ENCODE measurements at places on chromosomes 1 and 21.

- DNase-seq, result no peak
Measured at GRCh38 chr1:162297208-162297607, 79.4 kb downstream of the SPATA46 start.

DNA sequence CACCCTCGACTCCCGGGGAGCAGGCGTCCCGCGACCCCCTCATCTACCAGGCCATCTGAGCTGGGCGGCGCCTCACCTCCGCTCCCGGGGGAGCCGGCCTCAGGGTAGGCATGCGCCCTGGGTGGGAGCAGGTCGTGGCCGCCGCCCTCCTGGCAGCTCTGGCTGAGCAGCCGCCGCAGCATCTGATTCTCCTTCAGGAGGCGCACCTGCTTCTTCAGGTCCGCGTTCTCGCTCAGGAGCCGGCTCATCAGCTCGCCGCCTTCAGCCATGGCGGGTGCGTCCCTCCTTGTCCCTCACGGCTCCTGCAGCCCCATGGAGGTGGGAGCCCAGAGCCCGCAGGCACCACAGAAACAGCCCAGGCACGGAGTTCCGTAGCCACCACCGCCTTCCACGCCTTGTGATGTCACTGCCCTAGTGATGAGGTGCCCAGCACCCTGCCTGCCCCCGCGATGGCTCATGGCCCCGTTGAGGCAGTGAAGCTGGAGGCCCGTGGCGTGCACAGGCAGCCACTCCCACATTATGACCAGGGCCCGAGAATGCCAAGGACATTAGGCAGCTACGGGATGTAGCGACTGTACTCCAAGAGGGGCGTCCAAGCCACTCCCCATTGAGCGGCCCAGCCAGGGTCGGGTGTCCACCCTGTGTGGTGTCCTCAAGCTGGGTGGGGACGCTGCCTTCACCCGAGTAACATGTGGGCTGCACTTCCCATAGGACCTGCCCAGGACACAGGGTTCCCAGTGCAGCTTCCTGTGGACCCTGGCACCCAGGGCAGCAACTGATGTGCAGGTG lies 1.5 kb downstream of the SPATC1L start:
- DNase-seq, result no peak

GRCh38 chr21:15455819-15456462 lies 273.8 kb upstream of the USP25 start:
- no peak for DNase-seq

DNA sequence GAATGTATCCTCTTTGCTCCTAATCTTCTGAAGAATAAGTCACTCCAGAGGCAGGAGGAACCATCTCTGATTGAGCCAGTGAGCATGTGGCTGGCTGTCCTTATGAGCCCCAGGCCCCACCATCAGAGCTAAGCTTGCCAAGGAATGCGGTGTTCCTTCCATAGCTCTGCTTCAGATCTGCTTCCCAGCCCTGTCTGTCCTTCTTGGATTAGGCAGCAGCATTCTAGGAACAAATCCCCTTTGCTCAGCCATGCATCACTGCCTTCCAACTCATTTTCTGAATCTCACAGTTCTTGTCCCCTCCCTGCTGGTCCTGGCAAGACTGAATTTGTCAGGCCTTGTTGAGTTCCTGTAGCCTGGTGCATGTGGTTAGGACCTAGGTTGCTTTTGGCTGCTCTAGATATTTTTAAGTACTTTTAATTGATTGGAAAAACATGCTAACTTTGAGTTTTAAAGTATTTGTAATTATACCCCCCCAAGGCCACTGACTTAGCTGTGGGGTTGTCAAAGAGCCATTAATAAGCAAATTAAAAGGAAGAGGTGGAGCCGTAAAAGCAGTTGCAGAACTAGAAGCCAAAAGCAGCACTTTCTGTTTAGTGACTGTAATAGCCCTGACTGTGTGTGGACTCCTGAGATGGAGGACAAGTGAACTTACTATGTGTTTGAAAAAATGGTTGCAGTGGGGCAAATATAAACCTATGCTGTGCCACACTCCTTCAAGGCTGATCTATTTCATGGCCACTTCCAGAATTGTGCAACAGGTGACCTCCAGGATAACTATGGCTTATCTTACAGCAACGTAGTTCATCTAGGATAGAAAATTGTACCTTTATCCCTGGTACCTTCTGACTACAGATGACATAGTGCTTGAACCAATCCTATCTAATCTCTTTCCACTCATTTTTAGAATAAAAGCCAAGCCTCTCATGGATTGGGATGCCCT lies 61.3 kb upstream of the BACH1 start:
- DNase-seq, result no peak

- no peak for DNase-seq
Measured at GRCh38 chr1:31214316-31215064, 25.2 kb downstream of the NKAIN1 start.

DNA sequence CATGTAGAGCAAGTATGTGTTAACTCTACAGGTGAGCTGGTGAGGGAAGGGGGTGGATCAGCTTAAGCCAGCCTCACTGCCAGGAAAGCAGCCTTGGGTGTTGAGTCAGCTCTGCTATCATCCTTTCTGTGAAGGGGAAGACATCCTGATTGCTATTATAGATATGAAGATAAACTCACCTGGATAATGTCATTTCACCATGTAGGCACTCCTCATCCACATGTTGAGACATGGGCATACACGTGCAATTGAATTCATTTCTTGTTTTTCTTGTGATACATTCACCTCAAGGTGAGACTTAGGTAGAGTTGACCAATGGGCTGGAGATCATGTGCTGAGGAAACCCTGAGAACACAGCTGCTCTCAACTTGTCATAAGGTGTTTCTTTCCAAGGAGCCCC lies 136.9 kb downstream of the CACNA1E start:
- no peak for DNase-seq

- no peak for DNase-seq
Measured at GRCh38 chr1:32897082-32898049, 3.8 kb downstream of the TMEM54 start.

- no peak for DNase-seq
Measured at GRCh38 chr1:215226757-215227156, 144.2 kb downstream of the KCNK2 start.

- no peak for DNase-seq
Measured at GRCh38 chr1:90728502-90729287, 11.6 kb upstream of the BARHL2 start.

- DNase-seq, result no peak
Measured at GRCh38 chr1:43770111-43770510, 62.8 kb downstream of the ST3GAL3 start.

DNA sequence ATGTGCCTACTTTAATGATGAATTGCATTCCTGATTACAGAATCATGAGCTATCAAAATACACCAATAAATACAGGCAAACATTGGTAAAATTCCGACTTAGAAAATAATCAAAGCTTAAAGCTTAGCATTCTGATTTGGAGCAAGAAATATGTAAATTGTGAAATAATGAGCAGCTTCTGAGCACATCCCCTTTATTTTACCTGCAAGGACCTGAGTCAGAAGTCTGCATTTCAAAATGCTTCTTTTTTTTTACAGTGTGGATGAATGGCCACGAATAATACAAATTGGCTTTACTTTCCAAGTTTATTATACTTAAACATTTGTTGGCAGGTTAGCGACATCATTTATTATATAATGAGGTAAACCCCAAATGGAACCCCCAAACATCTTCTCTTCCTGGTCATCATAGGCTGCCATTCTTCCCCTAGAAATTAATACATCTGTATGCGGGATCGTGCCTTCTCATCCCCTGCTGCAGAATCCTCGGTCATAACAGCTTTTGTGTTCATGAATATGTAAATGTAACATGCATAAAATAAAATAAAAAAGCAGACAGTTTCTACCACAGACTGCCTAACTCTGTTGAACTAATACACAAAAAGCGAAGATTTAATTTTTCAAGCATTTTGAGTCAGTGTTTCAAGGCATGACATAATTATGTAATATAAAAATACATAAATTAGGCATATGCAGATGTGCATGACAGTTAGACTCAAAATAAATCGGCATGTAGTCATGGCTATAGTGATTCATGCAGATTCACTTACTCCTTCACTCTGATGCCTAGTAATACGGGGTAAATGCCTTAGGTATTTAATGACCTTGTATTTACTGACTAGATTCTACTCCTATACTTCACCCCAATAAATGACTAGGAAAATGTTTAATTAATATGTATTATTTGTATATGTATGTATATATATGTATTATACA lies 339.7 kb downstream of the USP25 start:
- DNase-seq, result peak; percentile 47

DNA sequence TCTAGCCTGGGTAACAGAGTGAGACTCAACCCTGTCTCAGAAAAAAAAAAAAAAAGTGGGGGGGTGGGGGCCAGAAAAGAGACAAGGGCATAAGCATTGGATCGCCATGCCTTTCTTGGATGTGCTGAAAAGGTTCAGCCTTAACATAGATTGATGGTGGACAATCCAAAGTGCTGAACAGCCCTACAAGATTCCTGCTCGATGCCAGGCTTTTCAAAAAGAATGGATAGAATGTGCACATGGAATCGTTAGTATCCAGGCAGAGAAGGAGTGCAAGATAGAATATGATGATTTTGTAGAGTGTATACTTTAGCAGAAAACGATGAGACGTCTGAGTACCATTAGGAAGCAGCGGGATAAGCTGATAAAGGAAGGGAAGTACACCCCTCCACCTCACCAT lies 10.9 kb upstream of the COA7 start:
- no peak for DNase-seq

DNA sequence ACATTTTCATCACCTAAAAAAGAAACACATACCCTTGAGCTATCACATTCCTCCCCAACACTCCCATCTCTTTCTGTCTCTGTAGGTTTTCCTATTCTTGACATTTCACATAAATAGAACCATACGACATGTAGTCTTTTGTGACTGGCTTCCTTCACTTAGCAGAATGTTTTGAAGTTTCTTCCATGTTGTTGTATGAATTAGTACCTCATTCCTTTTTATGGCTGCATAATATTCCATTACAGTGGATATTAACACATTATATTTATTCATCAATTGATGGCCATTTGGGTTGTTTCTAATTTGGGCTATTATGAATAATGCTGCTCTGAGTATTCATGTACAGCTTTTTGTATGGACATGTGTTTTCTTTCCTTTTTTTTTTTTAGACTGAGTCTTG lies 11.8 kb downstream of the WDTC1 start:
- no peak for DNase-seq

- DNase-seq, result no peak
Measured at GRCh38 chr1:117653732-117654492, 48.1 kb downstream of the TENT5C start.

- DNase-seq, result peak; percentile 43
Measured at GRCh38 chr21:33478935-33479678, 667 bp downstream of the TMEM50B start.

DNA sequence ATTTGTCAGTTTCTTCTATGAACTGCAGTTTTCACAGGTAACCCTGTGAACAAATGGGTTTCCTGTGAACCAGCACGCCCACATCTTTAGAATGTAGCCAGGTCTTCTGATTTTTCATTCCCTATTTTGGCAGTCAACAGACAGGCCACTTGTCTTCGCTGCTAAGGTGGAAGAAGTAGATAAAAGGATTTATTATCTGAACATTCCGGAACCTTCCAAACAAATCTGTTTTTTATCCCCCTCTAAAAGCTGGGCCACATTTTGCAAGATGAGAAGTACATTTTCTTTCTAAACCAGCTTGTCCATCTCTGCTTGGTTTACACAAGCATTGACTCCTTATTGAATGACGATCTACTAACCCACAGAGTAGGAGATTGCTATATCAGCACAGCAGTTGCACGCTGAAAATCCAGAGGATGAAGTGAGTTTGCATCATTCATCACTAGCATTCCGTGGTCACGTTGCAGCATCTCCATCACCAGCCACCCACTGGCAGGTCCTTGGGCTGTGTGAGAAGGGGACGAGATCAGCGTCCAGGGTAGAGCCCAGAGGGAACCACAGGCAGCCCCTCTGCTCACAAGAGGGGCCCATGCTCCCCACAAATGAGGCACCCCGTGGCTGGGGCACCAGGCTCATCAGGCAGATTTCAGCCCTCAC lies 83.5 kb downstream of the TOMM20 start:
- DNase-seq, result no peak

- DNase-seq, result no peak
Measured at GRCh38 chr1:34406833-34407539, 230.3 kb downstream of the C1orf94 start.

DNA sequence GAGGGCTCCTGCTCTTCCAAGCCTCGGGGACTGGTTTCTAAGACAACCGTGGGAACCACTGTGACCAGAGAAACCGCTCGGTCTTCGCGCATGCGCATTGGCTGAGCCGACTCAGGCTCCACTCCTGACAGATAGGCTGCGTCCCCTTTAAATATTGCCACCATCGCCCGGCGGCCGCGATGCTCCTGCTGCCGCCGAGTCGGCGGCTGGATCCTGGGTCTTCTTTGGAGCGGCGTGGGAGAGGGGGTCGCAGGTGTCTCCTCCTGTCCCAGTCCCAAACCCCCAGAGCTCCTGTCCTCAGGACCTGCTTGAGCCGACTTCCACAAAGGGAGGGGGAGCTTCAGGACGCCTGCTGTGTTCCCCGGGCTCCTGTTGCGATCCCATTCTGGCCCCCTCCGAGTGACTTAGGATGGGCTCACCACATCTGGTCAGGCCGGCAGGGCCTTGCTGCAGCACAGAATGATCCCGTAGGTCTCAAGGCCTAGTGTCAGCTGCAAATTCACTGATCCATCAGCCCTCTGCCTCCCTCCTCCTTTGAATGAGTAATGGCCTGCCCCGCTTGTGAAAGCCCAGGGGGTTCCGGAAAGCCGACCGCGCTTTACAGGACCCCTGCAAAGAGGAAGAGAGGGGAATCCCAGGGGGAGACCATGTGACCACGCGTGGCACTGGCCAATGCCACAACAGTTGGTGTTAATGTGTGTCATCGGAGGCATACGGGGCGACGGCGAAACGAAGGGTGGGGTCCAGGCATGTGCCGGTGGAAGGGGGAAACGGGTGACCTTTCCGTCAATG lies 683.2 kb upstream of the TPTE start:
- no peak for DNase-seq

DNA sequence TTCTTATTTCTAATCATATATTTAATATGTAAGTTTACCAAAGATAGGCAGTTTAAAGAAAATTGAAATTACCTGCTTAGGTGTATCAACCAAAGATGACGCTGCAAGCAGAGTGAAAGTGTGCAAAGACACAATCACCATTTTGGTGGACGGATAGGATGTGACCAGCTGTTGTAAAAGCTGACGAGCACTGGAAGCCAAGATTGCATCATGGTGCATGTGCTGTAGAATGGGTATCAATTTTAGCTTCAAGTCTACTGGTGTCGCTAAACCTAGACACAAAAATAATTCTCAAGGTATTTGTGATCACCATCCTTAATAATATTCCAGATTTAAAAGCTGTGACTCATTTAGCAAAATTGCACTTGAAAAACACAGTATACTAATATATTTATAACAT lies 28.2 kb downstream of the INTS7 start:
- no peak for DNase-seq

- DNase-seq, result no peak
Measured at GRCh38 chr1:212500983-212501382, 68.3 kb downstream of the NENF start.

DNA sequence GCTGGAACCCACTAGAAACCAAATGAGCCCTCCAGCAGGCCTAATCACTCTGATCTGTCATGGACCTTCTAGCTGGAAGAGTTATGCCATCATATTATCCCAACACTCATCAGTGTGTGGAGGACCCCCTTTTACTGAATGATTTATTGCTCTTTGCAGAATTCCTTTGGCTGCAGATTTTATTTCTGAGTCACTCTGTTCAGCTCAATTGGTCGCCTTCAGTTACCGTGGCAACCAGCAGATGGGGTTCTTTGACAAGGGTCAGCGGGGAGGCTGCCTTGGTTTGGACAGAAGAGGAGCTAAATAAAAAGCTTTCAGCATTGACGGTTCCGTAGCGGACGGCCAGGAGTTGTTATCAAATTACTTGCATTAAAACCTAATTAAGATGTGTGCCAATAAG lies 220.1 kb downstream of the SDCCAG8 start:
- peak; percentile 70 for DNase-seq

All from hippocampal formation (tissue), 2 donors.